Aorta (tissue), 5 donors: ENCODE measurements at places on chromosomes 1 and 21.

GRCh38 chr21:42037516-42037915 lies 27.4 kb upstream of the ZBTB21 start:
- DNase-seq, result no peak

DNA sequence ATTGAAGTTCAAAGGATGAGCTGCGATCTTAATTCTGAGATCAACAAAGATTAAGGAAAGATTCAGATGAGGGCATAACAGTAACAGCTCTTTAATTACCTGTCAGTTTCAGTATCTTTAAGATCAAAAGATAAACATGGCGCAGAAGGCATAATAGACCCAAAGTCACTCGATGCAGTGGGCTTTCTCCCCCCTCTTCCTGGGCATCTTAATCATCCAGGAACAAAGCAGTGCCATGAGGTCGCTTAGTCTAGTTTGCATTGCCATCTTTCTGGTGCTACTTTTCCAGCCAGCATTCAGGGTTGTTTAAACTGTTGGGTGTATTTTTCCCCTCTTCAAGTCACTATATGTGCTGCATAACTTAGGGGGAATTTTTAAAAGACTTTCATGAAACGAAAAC lies 72.3 kb downstream of the HUNK start:
- DNase-seq, result no peak

DNA sequence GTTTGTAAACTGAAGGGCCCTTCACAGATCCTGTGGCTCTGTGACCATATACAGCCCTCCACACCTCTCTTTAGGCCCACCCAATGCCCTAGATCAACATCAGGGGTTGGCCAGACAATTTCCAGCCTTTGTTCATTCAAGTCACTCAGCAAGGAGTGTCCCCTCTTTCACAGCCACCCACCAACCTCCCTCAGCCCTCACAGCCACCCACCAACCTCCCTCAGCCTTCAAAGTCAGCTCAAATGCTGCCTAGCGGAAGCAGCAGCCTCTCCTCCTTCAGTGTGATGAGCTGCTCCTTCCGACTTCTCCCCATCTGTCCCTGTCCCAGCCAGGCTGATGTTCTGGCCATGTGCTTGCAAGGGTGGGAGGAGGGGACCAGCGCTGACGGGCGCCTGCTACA lies 71.4 kb downstream of the DMRTB1 start:
- DNase-seq, result no peak

GRCh38 chr1:174990382-174990999 lies 9.3 kb upstream of the CACYBP start:
- DNase-seq, result no peak

GRCh38 chr1:106380772-106381171 lies 675.7 kb upstream of the PRMT6 start:
- no peak for DNase-seq

GRCh38 chr1:228226956-228227791 lies 19.3 kb downstream of the OBSCN start:
- no peak for DNase-seq
